ENCODE measurements at places on chromosomes 2 and 18.

- DNase-seq: no peak
Measured at GRCh38 chr2:207226671-207227061, 60.9 kb upstream of the KLF7 start.

GRCh38 chr2:153455861-153456260 is 22.7 kb downstream of the RPRM start:
- DNase-seq: no peak

- DNase-seq: no peak
Measured at GRCh38 chr2:174711206-174711605, 53.1 kb downstream of the CHRNA1 start.

GRCh38 chr2:215536510-215536909 is 100.6 kb upstream of the FN1 start:
- DNase-seq: no peak

- no peak for DNase-seq
Measured at GRCh38 chr18:44678725-44679055, 2.0 kb upstream of the SETBP1 start.

- no peak for DNase-seq
Measured at GRCh38 chr2:108124736-108125495, 114.9 kb upstream of the SULT1C3 start.

- DNase-seq: no peak
Measured at GRCh38 chr2:231319867-231320266, 75.6 kb upstream of the B3GNT7 start.

GRCh38 chr2:133142087-133142486 is 426.2 kb downstream of the NCKAP5 start:
- no peak for DNase-seq

- no peak for DNase-seq
Measured at GRCh38 chr2:20198001-20198400, 26.9 kb downstream of the SDC1 start.

DNA sequence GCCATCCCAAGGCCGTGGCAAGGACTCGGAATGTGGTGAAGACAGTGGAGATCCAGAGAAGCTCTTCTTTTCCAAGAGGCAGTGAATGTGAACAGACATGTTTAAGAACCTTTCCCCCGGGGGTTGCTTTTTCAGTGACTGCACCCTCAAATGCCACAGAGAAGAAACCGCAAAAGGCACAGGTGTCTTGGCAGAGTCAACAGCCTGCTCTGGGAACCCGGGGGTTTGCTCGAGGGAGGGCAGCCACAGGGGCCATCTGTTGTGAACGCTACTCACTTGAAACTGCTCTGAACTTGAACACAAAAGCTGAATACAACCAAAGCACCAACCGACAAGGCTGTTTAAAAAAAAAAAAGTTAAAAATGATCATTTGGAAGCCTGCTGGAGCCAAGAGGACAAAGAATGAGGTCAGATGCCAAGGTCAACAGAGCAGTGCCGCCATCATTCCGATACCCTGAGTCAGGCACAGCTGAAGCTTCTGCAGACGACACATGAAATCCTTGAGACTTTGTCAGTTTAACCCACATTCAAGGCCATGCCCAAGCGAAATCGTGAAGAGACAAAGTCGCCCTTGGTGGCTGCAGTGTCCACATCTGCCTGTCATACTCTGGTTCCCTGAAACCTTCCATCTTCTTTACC is 47.4 kb downstream of the PSMG2 start:
- no peak for DNase-seq

DNA sequence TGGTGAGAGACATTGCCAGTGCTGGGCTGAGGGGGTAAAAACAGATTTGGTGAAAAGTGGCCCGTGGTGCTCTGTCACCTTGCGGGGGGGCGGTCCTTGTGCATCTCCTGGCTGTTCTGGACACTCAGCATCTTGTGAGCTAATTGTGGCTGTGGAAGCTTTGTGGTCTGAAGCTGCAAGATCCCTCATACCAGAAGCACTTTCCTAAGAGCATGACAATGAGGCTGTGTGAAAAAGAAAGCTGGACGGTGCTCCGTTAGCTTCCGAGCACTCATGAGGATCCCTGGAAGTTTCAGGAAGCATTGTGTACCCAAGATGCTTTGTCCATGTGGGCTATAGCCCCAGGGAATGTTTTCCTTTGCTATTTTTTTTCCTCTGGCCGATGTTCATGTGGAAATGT is 74.5 kb downstream of the CABLES1 start:
- DNase-seq: no peak

DNA sequence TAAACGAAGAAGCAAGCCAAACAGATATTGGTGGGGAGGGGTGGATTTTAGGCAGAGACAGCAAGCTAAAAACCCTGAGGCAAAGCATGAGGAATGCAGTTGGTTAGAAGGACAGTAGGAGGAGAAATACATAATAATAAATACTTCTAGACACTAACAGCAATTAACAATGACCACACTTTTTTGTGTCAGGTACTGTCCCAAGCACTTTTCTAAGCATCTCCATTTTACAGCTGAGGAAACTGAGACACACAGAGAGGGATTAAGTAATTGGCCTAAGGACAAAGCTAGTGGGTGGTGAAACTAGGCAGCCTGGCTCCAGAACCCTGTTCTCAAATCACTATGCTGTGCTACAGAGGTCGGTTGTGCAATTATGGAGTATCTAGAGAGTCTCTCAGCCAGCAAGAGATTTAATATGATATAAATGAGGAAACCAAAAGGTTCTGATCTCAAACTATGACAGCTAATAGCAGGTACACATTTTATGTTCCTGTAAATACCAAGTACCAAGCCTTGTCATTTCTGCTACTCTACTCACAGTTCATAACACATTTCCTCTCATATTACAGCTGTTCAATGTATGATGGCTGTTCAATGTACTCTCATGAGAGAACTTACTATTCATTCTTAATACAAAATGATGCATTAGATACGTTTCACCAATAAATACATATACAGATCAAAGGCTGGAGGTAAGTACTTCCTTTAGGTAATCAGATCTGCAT is 5.3 kb downstream of the MAP4K3 start:
- DNase-seq: no peak

DNA sequence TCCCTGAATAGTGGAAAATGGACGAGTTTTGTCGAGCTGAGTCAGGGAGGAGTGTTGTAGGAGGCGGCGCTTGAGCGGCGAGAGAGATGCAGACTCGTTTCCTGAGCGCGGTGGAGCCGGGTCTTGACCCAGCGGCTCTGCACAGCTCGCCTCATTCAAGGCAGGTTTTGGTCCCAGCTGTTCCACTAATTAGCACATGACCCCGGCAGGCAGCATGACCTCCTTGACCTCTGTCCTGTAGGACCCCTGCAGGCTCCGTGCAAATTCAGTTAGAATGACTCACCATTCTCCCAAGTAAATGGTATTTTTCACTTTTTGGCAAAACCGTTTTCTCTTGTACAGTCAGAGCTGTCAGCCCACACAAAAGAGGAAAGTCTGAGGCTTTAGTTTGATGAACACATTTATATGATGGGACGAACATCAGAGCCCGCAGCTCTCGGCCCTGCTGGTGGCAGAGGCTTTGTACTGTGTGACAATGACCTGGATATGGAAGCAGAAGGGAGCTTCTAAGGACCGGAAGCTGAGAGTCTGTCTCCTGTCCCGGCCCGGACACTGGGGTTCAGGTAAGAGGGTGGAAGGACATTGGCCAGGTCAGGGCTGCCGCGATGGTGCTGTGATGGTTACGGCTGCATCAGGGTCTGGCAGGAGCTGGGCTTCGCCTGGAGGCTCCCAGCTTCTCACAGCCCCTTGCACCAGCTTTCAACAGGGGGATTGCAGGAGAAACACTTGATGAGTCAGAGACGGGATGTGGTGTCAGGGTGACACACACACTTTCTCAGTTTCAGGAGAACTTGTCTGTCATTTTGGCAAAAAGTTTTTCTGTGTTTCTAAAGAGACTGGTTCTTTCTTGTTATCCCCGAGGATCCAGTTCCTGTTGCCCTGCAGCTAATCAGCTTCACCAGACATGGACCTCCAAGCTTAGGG is 29.9 kb upstream of the ALKAL2 start:
- DNase-seq: no peak

- no peak for DNase-seq
Measured at GRCh38 chr2:74078466-74078865, 69.2 kb downstream of the BOLA3 start.

DNA sequence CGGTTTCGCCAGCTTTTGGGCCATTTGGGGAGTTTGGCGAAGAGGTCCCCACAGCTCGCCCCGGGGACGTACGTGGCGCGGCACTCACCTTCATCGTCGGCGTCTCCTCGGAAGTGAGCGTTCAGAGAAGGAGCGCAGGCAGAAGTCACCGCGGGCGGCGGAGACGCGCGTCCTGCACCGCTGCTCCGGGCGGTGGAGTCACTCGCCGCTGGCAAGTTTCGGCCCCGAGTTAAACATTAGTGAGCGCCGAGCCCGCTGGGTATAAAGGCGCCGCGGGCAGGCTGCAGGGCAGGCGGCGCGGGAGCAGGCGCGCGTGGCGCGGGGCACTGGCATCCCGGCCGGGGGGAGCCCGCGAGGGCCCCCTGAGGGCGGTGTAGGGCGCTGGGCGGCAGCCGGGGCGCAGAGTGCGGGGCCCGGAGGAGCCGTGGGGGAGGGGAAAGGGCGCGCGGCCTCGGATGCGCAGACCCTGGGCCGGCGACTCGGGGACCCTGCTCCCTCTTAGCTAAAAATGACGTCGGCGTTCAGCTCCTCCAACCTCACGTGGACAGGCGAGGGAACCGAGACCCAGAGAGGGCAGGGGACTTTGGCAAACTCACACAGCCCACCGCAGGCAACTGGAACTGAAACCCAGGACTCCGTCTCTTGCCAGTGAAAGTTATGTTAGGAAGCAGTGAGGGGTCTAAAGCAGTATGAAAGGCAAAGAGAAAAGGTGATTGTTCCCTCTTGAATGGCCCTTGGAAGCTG is at the start of gene DPP4:
Gene DPP4, minus strand, starts transcription at position 328 of the 744 bp plus-strand sequence. Its CDS starts 234 bp downstream, at position 94.
- DNase-seq: peak; percentile 25

GRCh38 chr2:64535024-64535423 is 10.9 kb downstream of the AFTPH start:
- no peak for DNase-seq

GRCh38 chr18:64219517-64219916 is 70.6 kb upstream of the LINC00305 start:
- no peak for DNase-seq

DNA sequence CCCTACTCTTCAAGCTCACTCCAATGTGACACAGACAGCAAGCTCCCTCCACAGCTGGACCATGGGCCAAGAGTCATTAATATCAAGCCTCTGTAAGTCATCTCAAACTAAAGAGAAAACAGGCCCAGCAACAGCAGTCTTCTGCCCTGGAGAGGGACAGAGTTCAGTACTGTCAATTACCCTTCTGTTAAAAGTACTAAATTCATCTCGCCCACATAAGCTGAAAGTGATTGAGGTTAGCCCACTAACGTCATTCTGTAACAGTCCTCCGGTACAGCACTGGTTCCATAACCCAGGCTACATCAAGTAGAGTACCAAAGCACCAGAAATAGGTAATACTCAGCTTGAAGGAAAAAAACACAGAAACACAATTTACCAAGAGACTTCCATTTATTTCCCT is 25.9 kb downstream of the THADA start:
- no peak for DNase-seq

GRCh38 chr2:231522418-231523180 is 7.6 kb downstream of the NMUR1 start:
- DNase-seq: no peak

DNA sequence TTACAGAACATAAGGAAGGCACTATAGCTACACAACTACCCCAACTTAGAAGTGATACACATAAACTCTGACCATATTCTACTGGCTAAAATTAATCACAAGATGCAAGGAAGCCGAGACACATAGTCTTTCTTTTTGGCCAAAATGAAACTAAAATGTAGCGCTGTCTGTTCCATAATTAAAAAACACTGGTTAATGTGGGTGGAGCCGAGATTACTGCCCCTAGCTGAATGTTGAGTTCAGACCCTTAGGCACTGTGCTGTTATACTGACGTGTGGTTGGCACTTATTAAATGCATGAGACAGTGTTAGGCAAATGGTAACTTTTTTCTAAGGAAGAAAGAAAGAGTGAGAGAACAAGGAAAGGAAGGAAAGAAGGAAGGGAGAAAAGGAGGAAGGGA is 254.6 kb upstream of the RND3 start:
- no peak for DNase-seq

GRCh38 chr18:76131738-76132137 is 363.3 kb downstream of the ZNF516 start:
- no peak for DNase-seq

- no peak for DNase-seq
Measured at GRCh38 chr2:25992556-25992955, 10.3 kb upstream of the KIF3C start.

GRCh38 chr18:71374294-71375000 is 1085.6 kb downstream of the SOCS6 start:
- no peak for DNase-seq

Measured in hematopoietic multipotent progenitor cell (in vitro differentiated cells).